ENCODE measurements at places on chromosomes 13 and 19. TPM values are rescaled to one million over a fixed set of nuclear protein-coding genes. Genes with fewer than 3 reads are reported as not detected.

The GNG7 gene
- total RNA-seq = 1.4 TPM

The PLA2G4C gene
- total RNA-seq = 34.8 TPM

The GZMM gene
- not detected for total RNA-seq

The NLRP4 gene
- not detected for total RNA-seq

The PSG11 gene
- total RNA-seq = not detected

The TMEM238 gene
- total RNA-seq = 0.22 TPM

The IL4I1 gene
- 0.52 TPM for total RNA-seq

The RNF225 gene
- not detected for total RNA-seq

The SPRED3 gene
- 0.22 TPM for total RNA-seq

The SIGLEC12 gene
- total RNA-seq = not detected

The TJP3 gene
- under 0.01 TPM for total RNA-seq

The FAM124A gene
- 5.3 TPM for total RNA-seq

The UBE2L5 gene
- total RNA-seq = not detected

The VMAC gene
- total RNA-seq = 5.9 TPM

The WDR87 gene
- total RNA-seq = not detected

The LIM2 gene
- total RNA-seq = not detected

The ERICH4 gene
- not detected for total RNA-seq

The KLK3 gene
- total RNA-seq = not detected

The RAP2A gene
- 58.0 TPM for total RNA-seq

The PEAK3 gene
- total RNA-seq = 0.22 TPM

The BRCA2 gene
- total RNA-seq = 1.5 TPM

The CGB8 gene
- not detected for total RNA-seq

The PGLYRP1 gene
- total RNA-seq = not detected

The NLRP11 gene
- under 0.01 TPM for total RNA-seq

The CALR3 gene
- not detected for total RNA-seq

The GDF15 gene
- total RNA-seq = 51.2 TPM

The SLITRK1 gene
- total RNA-seq = not detected

The CLEC17A gene
- total RNA-seq = not detected

The BEST2 gene
- not detected for total RNA-seq

The NLRP7 gene
- total RNA-seq = not detected

The PINLYP gene
- total RNA-seq = 2.2 TPM

The TNNI3 gene
- total RNA-seq = not detected

The PSG3 gene
- total RNA-seq = not detected

The DPF1 gene
- total RNA-seq = under 0.01 TPM

The PRMT1 gene
- 308 TPM for total RNA-seq

The C19orf85 gene
- not detected for total RNA-seq

The UCHL3 gene
- total RNA-seq = 35.8 TPM

The ZNF428 gene
- total RNA-seq = 69.0 TPM

The LYL1 gene
- 19.3 TPM for total RNA-seq

Measured in dermis lymphatic vessel endothelial cell (primary cell).